Stimulated activated CD8-positive, alpha-beta memory T cell treated with anti-CD3 and anti-CD28 coated beads, Interleukin-2, amount 100 ng/mL, for 48 hours (primary cell): ENCODE measurements at places on chromosomes 12 and 14.
A peak's percentile ranks its signal among the peaks of the same experiment; 100 is the strongest.

DNA sequence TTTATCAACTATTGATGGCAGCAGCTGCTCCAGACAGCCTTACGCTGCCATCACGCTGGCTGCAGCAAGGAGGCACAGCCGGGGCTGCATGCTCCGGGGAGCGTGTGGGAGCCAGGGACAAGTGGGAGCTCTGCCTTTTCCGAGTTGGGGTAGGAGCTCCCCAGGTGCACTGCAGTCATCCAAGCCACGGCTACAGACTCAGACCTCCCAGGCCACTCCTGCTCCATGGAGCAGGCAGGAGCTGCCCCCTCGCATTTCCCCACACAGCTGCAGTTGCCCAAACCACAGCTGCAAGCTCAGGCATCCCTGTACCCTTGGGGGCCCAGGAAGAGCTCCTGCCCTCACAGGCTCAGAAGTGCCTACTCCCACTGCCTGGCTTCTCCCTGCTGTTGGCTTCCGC lies 184.7 kb downstream of the CPNE8 start:
- DNase-seq = no peak

GRCh38 chr12:94202245-94203180 lies 54.1 kb downstream of the PLXNC1 start:
- no peak for DNase-seq

DNA sequence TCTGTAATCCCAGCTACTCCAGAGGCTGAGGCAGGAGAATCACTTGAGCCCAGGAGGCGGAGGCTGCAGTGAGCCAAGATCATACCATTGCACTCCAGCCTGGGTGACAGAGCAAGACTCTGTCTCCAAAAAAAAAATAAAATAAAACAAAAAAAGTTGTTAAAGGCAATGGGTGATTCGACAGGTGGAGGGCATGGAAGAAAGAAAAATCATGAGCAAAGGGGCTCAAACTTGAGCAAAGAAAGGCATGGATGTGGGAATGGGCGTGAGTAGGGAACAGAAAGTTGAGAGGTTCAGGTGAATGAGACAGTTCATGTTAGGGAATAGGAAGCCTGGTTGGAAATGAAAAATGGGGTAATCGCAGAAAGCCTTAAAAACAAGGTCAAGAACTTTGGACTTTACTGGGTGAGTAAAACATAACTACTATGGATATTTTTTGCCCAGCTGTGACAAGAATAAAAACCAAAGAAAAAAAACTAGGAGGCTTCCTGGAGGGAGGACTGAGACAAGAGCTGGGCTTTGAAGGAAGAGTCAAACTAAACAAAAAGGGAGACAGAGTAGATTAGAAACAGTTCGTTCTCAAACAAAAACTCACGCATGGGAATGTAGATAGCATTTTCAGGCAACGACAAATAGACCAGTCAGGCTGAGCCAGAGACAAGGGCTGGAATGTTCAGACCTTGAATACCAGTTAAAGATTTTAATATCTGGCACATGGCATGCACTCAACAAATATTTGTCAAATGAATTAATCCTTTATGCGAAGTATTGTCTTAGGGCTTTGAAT lies 18.8 kb downstream of the PYM1 start:
- DNase-seq = no peak

GRCh38 chr12:90404071-90404470 lies 550.9 kb downstream of the CCER1 start:
- DNase-seq = no peak

- DNase-seq = no peak
Observed at GRCh38 chr14:81415781-81416180, 15.7 kb upstream of the STON2 start.

- DNase-seq = no peak
Observed at GRCh38 chr12:68864604-68865003, 56.6 kb downstream of the MDM2 start.

DNA sequence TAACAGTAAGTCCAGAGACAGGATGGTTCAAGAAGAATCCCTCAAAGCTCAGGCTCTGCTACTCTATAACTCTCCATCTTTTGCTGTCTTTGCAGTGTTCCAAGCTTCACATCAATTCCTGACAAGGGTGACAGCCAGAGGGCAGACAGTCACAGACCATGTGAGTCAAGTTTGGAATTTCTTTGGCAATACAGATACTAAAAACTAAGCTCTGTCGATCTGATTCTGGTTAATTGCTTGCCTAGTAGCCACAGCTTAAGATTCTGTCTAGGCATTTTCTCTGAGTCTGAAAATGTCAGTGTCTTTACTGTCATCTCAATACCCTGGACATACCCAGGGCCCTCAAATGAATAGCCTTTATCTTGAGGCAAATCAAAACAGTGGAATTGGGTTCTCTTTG lies 153.7 kb downstream of the CEP128 start:
- DNase-seq = no peak

GRCh38 chr12:113260636-113261300 lies 39.5 kb downstream of the TPCN1 start:
- no peak for DNase-seq

DNA sequence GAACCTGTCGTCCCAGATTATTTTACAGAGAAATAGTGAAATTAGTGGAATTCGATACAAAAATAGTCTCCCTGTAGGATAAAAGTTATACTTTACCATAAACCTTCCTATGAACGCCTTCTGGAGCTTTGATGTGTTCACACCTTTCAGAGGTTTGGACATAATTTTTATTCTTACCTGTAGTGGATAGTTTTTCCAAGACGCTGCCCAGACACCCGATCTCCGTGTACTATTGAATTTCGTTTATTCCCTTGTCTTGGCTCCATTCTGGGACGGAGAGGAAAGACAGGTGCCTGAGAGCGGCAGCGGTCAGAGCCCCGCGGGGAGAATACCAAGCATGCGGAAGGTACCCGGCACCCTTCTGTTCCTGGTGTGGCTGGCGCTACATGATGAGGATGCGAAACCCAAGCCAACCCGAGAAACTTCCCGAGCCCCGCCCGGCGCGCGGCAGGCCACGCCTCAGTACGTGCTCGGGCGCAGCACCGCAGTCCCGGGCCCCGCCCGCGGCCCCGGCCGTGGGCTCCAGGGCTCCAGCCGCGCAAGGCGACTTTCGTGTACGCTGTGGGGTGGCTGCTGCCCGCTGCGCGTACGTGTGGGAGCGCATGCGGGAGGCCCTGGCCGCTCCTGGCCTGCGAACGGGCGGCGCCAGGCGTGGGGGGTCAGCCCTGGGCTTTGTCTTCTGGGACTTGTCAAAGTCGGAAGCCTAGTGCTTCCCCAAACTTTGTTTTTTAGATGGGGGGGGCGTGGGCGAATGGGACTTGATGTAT lies 11.3 kb upstream of the SNAPC1 start:
- peak; percentile 80 for DNase-seq

DNA sequence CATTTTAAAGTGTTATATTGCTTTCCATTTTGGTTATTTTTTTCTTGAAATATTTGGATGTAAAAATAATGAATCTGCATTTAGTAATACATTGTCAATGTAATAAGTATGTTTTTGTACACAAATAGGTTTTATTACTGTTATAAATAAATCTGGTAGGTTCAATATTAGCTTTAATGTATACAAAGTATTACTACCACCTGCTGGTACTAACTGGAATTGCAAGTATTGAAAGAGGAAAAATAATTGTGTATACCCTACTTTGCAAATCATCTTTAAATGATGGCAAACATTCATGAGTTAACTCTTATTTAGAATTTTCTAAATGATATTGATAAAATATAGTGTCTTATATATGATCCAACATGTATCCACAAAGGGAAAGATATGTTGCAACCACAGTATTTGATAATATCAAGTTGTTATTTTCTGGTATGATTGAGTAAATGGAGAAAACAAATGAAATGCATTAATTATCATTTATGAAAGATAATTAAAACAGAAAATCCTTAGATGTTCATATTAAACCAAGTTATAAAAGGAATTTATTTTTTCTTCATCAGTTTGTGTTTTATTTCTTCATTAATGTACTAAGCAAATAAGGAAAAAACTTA lies 3.2 kb downstream of the OR4K2 start:
- DNase-seq = no peak

DNA sequence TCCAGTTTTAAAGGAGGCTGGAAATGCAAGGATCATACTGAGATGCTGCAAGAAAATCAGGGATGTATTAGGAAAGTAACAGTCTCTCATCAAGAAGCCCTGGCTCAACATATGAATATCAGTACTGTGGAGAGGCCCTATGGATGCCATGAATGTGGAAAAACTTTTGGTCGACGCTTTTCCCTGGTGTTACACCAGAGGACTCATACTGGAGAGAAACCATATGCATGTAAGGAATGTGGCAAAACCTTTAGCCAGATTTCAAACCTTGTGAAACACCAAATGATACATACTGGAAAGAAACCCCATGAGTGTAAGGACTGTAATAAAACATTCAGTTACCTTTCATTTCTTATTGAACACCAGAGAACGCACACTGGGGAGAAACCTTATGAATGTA lies 24.5 kb downstream of the ZNF891 start:
- DNase-seq = no peak

- DNase-seq = no peak
Observed at GRCh38 chr14:20976291-20976690, 13.5 kb upstream of the METTL17 start.

DNA sequence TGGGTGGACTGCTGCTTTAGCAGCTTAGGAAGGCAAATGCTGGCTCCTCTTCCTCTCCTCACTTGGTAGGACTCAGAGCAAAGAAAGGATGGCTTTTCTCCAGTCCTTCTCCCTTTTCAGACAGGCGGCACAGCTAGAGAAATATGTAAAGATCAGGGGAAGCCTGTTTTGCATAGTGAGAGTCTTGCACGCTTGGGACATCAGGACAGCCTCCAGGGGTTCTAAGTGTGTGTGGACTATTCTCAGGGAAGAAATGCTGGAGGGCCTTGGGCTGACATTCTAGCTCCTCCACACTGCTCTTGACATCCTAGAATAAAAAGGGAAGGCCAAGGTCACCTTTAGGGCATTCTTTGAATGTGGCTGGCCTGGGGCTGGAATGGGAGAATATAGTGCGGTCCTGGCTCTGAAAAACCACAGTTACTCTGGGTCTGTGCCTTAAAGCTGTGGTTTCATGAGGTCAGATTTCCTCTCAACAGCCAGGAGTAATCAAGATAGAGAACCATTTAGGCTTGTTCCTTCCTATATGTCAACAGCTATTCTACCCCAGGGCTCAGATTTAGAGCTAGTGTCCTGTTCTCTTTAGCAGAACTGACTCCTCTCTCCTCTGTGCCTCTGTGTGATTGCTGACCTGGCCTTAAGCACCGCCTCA lies 24.3 kb downstream of the CMA1 start:
- DNase-seq = no peak
